ENCODE measurements at places on chromosomes 2 and 18. TPM values are rescaled to one million over a fixed set of nuclear protein-coding genes. Genes with fewer than 3 reads are reported as not detected.

ANKRD23 gene
- 4.6 TPM for total RNA-seq

SDC1 gene
- 30.1 TPM for total RNA-seq

COPS8 gene
- 45.0 TPM for total RNA-seq

GPN1 gene
- total RNA-seq, result 17.6 TPM

CHRNG gene
- total RNA-seq, result not detected

GRCh38 chr2:30978854-30979253, 159.4 kb downstream of the GALNT14 start:
- no peaks in the 10 kb centered on the region for H3K27me3 ChIP-seq
- H3K27ac ChIP-seq, result no peak overlapping the region
- no peak overlapping the region for H3K4me3 ChIP-seq
- no peak for DNase-seq
- H3K36me3 ChIP-seq, result no peaks in the 10 kb centered on the region

GRCh38 chr18:69529151-69529550, 128.5 kb downstream of the DOK6 start:
- no peak overlapping the region for H3K27ac ChIP-seq
- no peaks in the 10 kb centered on the region for H3K27me3 ChIP-seq
- H3K4me1 ChIP-seq, result no peaks in the 10 kb centered on the region
- H3K36me3 ChIP-seq, result no peaks in the 10 kb centered on the region

DNA sequence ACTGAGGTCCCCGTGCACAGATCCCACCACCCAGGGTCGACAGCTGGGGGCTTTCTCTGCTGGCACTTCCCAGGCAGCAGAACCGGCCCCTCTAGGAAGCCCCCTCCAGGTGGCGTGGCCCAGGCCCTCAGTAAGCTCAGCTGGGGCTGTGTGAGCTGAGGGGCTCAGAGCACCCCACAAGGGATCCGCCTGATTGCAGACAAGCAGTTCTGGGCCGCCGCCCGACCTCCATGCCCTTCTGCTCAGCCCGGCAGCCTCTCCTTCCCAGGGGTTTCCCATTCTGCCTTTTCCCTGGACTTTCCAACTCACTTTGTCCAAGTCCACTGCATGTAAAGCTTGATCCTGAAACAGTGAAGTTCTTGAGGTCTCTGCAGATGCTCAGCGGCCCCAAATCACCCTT, 76.4 kb downstream of the NFATC1 start:
- H3K4me3 ChIP-seq, result no peak overlapping the region
- H3K27me3 ChIP-seq, result no peaks in the 10 kb centered on the region
- DNase-seq, result no peak
- H3K4me1 ChIP-seq, result no peaks in the 10 kb centered on the region
- no peak overlapping the region for H3K27ac ChIP-seq
- H3K36me3 ChIP-seq, result no peaks in the 10 kb centered on the region

GRCh38 chr2:210429403-210430137, 47.0 kb downstream of the LANCL1 start:
- H3K4me3 ChIP-seq, result no peak overlapping the region
- H3K4me1 ChIP-seq, result no peaks in the 10 kb centered on the region
- no peaks in the 10 kb centered on the region for H3K36me3 ChIP-seq

DNA sequence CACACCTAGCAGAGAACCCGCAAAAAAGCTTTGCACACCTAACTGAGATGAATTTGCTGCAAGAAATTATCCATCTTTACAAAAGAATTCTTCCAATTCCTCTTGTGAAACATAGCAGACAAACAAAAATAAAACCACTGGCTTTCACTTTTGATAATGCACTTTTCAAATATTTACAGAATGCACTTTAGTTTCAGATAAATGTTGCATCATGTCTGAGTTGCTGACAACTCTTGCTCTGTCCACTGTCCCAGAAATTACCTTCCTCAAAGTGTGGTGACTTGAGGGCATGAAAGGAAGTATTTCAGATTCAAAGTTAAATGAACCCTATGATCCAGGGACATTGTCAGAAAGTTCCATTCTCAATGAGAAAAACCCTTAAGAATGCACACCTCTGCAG, 256.2 kb upstream of the PARD3B start:
- H3K36me3 ChIP-seq, result no peaks in the 10 kb centered on the region
- DNase-seq, result no peak
- H3K4me1 ChIP-seq, result no peaks in the 10 kb centered on the region
- no peaks in the 10 kb centered on the region for H3K27me3 ChIP-seq

GRCh38 chr2:19982268-19982667, 7.6 kb downstream of the WDR35 start:
- no peaks in the 10 kb centered on the region for H3K4me1 ChIP-seq
- no peaks in the 10 kb centered on the region for H3K36me3 ChIP-seq
- no peaks in the 10 kb centered on the region for H3K27me3 ChIP-seq
- DNase-seq, result no peak

GRCh38 chr2:113407446-113408099, 29.9 kb upstream of the ZNG1B start:
- H3K27me3 ChIP-seq, result no peaks in the 10 kb centered on the region
- no peaks in the 10 kb centered on the region for H3K36me3 ChIP-seq
- no peak for DNase-seq
- H3K4me1 ChIP-seq, result no peaks in the 10 kb centered on the region

Data from uterus (tissue), 4 donors.